ENCODE measurements at places on chromosomes 5 and 9.
A peak's percentile ranks its signal among the peaks of the same experiment; 100 is the strongest.

GRCh38 chr9:77014597-77015263, 4.7 kb upstream of the FOXB2 start:
- DNase-seq = no peak

GRCh38 chr5:92518318-92518904, 1062.6 kb downstream of the NR2F1-AS1 start:
- DNase-seq = no peak

GRCh38 chr5:107669096-107670031, 1.4 kb downstream of the EFNA5 start:
- DNase-seq = peak; percentile 69

GRCh38 chr5:173793648-173794548, 94.3 kb upstream of the CPEB4 start:
- DNase-seq = peak; percentile 62

GRCh38 chr5:167528651-167529050, 762.8 kb upstream of the WWC1 start:
- no peak for DNase-seq

DNA sequence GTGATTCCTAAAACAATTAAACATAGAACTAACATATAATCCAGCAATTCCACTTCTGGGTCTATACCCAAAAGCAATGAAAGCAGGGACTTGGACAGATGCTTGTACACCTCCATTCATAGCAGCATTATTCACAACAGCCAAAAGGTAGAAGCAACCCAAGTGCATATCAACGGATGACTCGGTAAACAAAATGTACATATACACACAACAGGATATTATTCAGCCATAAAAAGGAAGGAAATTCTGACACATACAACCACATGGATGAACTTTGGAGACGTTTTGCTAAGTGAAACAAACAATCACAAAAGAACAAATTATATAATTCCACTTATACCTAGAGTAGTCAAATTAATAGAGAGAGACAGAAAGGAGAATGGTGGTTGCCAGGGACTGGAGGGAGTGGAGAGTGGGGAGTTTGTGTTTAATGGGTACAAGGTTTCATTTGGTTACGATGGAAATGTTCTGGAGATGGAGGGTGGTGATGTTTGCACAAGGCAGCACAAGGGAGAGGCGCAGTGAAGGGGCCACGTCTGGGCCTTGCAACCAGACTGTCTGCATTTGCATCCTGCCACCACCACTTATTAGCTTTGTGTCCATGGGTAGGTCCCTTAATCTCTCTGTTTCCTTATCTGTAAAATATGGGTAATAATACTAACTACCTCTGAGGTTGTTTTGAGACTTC, 36.3 kb upstream of the RLN1 start:
- no peak for DNase-seq

- no peak for DNase-seq
Observed at GRCh38 chr5:29089591-29090130, 2051.3 kb upstream of the CDH9 start.

DNA sequence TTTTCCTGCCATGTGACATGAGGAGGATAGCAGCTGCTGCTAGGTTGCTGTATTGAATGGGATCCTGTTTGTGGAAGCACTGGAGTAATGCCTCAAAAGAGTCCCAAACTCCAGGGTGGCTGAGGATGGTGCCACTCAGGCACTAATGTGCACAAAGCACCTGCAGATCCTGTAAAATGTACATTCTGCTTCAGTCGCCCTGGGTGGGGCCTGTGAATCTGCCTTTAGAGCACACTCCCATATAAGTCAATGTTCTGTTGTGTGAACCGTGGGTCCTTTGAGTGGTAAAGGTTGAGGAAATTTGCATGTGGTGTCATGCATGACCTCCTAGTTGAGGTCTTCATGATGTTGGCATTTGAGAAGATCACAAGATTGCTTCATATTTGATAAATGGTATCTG, 31.6 kb upstream of the ANKRD18A start:
- no peak for DNase-seq

DNA sequence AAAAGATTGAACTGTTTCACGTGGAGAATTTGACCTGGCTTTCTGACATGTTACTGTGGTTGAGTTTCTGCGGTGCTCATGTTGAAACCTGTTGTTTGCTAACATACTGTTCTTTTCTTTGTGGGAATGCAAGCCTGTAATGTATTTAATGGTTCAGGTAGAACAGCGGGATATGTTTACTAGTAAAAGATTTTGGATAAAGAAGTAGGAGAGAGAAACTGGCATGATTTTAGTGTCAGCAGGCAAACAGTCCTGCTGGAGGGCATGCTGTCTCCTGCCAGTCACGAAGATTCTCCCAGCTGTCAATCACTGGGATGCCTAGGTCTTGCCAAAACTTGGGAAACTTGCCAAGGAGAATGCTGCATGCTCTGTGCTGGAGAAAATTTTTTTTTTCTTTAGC, 263.5 kb downstream of the TAF11L14 start:
- DNase-seq = no peak

- peak; percentile 78 for DNase-seq
Observed at GRCh38 chr5:142248853-142249462, 75.9 kb downstream of the SPRY4 start.
